ENCODE measurements at places on chromosomes 16 and 17.

GRCh38 chr17:39772987-39773934 lies 35.5 kb downstream of the GRB7 start:
- DNase-seq, result no peak

- DNase-seq, result no peak
Measured at GRCh38 chr17:62778990-62779681, 29.0 kb downstream of the MARCHF10 start.

GRCh38 chr17:48176471-48176855 lies 68.9 kb downstream of the SNX11 start:
- no peak for DNase-seq

GRCh38 chr16:66539623-66540469 lies 10.1 kb downstream of the TK2 start:
- no peak for DNase-seq

GRCh38 chr17:12618557-12618956 lies 47.1 kb upstream of the MYOCD start:
- DNase-seq, result no peak

DNA sequence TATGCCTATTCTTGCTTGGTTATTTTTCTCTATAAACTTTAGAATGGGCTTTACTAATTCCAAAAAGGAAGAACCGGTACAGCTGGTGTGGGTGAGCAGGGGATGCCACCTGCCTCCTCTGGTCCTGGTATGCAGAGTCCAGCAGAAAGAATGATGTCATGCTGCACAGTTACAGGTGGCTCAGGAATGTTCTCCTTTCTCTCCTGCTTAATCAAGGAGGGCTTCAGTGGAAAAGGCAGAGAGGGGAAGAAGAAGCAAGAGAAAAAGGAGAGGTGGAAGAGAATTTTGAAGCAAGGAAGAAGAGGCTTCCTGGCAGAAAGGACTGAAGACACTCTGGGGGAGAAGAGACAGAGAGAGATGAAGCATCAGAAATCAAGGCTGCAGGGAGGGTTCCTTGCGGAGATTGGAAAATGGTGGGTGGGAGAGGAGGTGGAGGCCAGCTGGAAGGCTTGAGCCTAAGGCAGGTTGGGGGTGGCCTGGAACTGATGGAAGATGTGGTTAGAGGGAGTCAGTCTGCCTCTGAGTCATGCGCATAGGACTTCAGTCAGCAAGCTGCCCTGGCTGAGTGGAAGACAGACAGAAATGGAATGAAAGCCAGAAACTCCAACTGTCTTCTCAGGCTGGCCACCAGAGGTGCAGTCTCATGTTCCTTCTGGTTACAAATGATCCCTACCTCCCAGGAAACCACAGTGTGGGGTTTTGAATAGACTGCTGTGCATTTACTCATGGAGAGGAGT lies 64.6 kb upstream of the CRHR1 start:
- DNase-seq, result no peak

GRCh38 chr16:54216268-54216667 lies 70.3 kb downstream of the IRX3 start:
- DNase-seq, result no peak

- DNase-seq, result no peak
Measured at GRCh38 chr16:24253192-24253591, 2.9 kb upstream of the CACNG3 start.

DNA sequence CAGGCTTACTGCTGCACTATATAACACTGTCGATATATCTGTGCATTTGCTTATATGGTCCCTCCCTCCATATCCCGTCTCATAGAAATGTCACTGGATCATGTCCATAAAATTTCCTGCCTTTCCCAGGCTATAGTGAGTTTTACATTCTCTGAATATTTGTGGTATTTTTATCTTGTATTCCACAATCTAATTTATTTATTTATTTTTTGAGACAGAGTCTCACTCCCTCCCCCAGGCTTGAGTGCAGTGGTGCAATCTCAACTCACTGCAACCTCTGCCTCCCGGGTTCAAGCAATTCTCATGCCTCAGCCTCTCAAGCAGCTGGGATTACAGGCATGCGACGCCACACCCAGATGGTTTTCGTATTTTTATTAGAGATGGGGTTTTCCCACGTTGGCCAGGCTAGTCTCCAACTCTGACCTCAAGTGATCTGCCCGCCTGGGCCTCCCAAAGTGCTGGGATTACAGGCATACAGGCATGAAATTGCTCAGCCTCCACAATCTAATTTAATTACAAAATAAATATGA lies 12.9 kb downstream of the TRIM37 start:
- DNase-seq, result no peak

DNA sequence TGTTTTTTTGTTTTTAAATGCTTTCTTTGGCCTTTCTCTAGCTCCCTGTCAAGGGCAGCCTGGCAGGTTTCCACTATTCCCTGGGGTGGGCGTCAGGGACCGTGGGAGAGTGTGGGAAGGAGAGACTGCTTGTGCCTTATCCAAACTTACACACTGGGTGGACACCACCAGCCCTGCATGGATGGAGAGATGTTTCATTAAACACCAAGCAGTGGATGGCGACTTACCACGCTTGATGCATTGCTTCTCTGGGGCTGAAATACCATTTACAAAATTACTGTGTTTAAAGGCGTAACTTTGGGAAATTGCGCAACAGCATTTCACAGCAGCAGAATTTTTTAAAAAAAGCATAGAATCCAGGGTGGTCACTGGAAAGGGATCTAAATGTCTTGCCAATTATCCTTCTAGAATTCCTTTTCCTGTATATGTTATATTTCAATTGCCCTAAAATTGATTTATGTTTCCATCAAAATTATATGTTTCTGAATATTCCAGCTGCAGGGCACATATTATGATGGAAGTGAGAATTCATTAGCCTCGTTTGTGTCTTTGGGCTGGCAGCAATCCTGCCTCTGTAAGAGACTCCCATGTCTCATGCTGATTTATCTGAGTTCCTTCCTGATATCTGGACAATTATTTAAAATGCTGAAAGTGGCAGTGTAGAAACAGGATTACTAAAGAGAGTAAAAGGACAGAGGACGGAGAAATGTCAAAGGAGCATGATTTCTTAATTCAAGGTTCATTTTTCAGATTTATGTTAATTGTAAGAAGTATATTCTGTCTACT lies 247.3 kb downstream of the GRIN2A start:
- no peak for DNase-seq

DNA sequence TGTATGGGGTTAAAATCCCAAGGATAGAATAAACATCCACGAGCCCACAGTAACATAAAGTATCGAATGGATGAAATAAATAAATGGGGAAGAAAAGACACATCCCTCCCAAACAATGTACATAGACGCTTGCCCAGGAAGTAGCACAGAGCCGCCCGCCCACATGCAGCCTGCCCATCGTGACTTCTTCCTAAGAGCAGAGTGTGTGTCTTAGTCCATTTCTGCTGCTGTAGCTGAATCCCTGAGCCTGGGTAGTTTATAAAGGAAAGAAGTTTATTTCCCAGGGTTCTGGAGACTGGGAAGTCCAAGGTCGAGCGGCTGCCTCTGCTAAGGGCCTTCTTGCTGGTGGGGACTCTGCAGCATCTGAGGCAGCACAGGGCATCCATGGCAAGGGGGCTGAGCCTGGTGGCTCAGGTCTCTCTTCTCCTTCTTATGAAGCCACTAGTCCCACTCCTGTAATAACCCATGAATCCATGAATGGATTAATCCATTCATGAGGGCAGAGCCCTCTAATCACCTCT lies 39.4 kb upstream of the ZNF469 start:
- DNase-seq, result no peak

DNA sequence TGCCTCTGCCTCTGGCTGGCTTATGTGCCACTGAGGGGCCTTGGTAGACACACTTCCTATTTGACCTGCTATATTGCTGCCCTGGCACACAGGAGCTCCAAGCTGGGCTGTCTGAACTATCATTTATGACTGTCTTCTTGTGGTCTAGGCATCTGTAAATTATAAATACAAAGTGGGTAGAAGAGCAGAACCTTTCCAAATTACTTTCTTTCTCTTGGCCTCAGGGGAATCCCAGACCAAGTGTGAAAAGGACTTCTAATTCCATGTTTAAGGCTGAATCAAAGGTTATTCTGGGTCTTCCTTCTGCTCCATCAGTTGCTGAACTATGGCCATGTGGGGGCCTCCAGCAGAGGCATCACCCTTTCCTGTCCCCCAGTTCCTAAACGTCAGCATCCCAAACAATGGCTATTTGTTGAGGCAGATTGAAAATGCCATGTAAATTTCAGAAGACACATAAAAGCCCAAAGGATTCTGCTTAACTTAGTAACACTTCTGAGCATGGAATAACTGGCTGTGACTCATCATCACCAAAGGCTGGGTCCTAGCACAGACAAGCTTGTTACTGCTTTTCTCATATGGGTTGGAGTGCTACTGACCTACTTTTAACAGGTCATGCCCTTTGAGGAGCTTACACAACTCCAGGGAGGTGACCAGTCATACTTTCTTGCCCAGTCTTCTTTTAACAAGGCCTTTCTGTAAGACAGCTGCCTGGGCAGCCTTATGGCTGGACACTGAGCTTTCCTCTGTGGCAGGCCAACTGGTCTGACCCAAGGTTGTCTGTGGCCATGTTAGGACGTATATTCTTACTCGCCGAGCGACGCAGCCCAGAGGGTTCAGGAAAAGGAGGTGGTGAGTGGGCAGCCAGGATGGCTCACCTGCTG lies 154.8 kb downstream of the VPS53 start:
- DNase-seq, result no peak

DNA sequence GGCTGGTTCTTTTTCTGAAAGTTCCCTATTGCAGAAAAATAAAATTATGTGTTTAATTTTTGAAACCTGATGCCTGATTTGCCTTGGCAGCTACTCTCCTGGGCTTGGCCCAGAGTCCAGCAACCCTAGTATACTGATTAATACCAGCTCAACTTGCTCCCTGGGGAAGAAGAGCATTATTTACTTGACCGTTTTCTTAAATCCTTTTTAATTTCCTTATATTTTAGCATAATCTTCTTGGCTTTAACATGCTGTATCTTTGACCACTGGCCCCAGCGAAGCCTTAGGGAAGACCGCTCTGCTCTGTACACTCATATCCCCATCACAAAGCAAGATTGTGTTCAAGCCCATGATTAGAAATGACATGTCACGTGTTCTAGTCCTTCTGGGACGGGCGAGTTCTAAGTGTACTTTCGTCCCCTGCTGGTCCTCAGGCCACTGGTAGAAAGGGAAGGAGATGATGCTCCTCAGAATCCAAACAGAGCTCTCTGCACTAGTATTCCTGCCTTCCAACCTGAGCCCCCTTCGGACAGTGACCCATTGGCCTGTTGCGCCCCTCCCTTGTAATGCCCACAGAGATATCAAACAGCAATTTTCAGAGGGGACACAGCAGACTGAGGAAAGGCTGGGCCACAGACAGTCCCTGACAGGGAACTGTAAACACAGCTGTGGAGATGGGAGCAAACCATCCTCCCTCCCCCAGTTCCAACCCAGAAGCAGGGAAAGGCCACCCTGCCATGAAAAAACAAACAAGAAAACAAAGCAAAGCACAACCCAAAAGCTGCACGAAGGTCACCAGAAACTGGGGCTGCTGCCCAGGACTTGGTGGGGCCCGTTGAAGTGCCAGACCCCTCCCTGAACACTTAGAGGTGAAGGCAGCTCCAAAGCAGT lies 4.3 kb upstream of the EZH1 start:
- no peak for DNase-seq

DNA sequence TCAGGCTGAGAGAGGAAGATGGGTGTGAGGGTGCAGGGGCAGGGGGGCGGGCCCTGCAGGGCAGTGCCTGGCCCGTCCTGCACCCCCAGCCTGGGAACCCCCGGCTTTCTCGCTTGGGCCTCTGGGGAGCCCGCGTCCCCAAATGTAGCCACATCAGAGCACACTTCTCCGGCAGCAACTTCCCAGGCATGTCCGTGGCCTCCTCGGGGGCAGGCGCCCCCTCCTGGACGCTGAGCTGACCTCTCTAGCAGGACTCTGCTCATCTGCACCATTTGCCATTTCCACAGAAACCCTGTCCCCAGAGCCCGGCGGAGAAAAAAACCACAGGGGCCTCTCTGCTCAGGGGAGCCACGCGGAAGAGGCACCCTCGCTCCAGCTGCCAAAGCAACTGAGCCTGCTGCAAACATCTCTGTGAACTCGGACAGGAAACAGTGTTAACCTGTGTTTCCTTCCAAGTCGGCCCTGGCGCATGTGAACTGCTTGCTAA lies 63.4 kb downstream of the KLHDC4 start:
- no peak for DNase-seq

DNA sequence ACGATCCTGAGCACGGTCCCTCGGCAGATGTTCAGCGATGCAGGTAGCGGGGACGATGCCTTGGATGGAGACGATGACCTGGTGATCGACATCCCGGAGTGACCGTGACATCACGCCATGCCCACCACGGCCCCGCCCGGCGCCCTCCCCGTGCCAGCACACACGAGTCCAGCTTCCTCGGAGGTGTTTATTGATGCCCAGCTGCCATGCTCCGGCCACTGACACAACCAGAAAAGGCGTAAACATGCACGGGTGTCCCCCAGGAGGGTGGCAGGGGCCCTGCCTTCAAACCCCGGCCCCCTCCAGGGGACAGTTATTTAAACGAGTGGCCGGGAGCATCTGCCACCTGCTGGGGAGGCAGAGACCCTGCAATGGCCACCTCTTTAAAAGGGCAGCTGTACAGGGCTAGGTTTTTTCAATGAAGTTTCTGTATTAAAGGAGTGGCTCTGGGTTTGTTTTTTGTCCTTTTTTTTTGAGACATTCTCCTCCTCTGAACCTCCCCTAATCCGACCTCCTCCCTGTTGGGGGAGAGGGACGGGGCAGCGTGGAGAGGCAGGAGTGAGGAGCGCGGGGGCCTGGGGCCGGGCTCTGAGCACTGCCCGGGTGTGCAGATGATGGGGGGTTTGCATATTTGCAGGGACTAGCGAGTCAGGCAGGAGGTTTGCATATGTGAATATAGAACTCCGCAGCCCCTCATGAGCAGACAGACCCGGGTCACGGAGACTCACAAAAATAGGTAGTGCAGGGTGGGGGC lies 5.3 kb downstream of the DOC2A start:
- no peak for DNase-seq

GRCh38 chr17:73717690-73718089 lies 73.4 kb upstream of the SDK2 start:
- DNase-seq, result no peak

GRCh38 chr16:50146479-50147435 lies 6.3 kb upstream of the TENT4B start:
- DNase-seq, result no peak

DNA sequence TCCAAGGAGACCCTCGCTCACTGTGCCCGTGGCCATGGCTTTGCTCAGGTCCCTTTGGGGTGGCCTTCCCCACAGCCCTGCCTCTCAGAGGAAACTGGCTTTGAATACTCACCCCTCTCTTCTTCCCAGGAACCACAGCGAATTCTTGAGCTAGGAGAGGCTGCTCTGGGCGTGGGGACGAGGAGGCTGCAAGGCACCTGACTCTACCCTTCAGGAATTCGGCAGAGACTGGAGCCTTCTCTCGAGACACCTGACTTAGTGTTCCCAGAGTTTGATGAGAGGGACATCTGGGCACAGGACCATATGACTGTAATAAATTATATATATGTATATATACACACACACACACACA lies 6.2 kb downstream of the LLGL2 start:
- no peak for DNase-seq

GRCh38 chr17:29555840-29556239 lies 11.0 kb downstream of the ABHD15 start:
- DNase-seq, result no peak

DNA sequence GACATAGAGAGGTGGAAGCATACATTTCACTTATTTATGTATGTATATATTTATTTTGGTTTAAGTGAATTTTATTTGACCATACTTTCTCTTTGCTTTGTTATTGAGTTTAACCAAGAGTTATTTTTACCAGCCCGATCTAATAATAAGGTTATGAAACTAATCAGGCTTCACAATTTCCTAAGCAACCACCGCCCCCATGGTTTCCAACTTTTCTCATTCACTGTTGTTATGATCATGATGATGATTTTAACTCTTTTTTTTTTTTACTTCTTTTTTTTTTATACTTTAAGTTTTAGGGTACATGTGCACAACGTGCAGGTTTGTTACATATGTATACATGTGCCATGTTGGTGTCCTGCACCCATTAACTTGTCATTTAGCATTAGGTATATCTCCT lies 30.6 kb downstream of the DNAH9 start:
- DNase-seq, result no peak

Measured in stimulated activated CD8-positive, alpha-beta memory T cell treated with anti-CD3 and anti-CD28 coated beads, Interleukin-15, amount 100 ng/mL, for 4 hours (primary cell).